ENCODE measurements at places on chromosomes 7 and 10. TPM values are rescaled to one million over a fixed set of nuclear protein-coding genes. Genes with fewer than 3 reads are reported as not detected.

Gene CYP3A7
- not detected for total RNA-seq

Gene CCDC136
- 5.8 TPM for total RNA-seq

Gene CNPY1
- not detected for total RNA-seq

Gene MLXIPL
- total RNA-seq, result not detected

Gene ZWINT
- 33.6 TPM for total RNA-seq

Gene CPXM2
- total RNA-seq, result 99.2 TPM

Gene CALHM1
- total RNA-seq, result not detected

Gene ITGB8
- total RNA-seq, result 5.7 TPM

Gene FZD1
- 9.2 TPM for total RNA-seq

Gene NUDT13
- 1.3 TPM for total RNA-seq

Gene EEPD1
- 6.9 TPM for total RNA-seq

Gene AMPH
- total RNA-seq, result 0.26 TPM

Gene IFT22
- total RNA-seq, result 26.8 TPM

Gene VAX1
- not detected for total RNA-seq

Gene ATRNL1
- 4.9 TPM for total RNA-seq

Gene GATA3
- total RNA-seq, result 0.06 TPM

Gene PLXDC2
- 51.4 TPM for total RNA-seq

Gene SPDYE2
- total RNA-seq, result not detected

Gene NYAP1
- total RNA-seq, result 0.13 TPM

Gene PRLHR
- not detected for total RNA-seq

Gene PDK4
- total RNA-seq, result 3.2 TPM

Gene NODAL
- not detected for total RNA-seq

Gene HOGA1
- total RNA-seq, result 2.5 TPM

Gene AHCYL2
- total RNA-seq, result 16.4 TPM

Gene GPC2
- 0.99 TPM for total RNA-seq

Gene GPR37
- 2.4 TPM for total RNA-seq

Gene HOXA2
- total RNA-seq, result 0.79 TPM

Gene GNAT3
- not detected for total RNA-seq

Gene WDR86
- total RNA-seq, result 0.26 TPM

Gene DNAJC12
- 2.5 TPM for total RNA-seq

Gene PEX1
- total RNA-seq, result 16.5 TPM

Gene HKDC1
- total RNA-seq, result 1.7 TPM

Gene BICC1
- total RNA-seq, result 66.3 TPM

Gene HUS1
- 17.0 TPM for total RNA-seq

Gene TDRD1
- 1.9 TPM for total RNA-seq

Gene GPR26
- not detected for total RNA-seq

Gene PIP
- total RNA-seq, result not detected

Gene NOLC1
- total RNA-seq, result 22.1 TPM

Gene CTTNBP2
- total RNA-seq, result 1.9 TPM

Gene ANKMY2
- 20.2 TPM for total RNA-seq

Gene VSTM4
- 5.2 TPM for total RNA-seq

Gene ETV1
- total RNA-seq, result 42.8 TPM

Gene FAM25G
- not detected for total RNA-seq

Gene SCART1
- 3.3 TPM for total RNA-seq
